Cardiac muscle cell (in vitro differentiated cells and primary cell): ENCODE measurements at places on chromosomes 12 and 14.

- DNase-seq, result no peak
Observed at GRCh38 chr12:81949841-81950308, 190.7 kb upstream of the PPFIA2 start.

GRCh38 chr12:9867531-9867930 lies 1.6 kb downstream of the CLEC2B start:
- DNase-seq, result no peak

- DNase-seq, result no peak
Observed at GRCh38 chr12:64500394-64500793, 48.5 kb downstream of the TBK1 start.

DNA sequence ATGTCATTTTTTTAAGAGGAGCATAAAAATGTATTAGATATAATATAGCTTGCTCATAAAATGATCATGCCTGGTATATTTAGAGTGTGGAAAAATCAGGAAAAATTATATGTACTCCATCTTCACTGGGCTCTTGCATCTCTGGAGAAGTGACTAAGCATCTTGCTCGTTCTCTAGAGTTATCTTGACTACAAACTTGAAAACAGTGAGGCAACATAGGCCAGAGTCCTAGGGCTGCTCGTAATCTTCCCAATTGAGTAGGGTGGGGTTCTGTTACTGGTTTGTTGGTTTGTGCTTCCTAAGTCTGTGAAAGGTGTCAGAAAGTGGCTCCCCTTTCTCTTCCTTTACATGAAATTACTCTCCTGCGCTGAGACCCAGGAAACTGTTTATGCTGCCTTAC lies 46.2 kb downstream of the AACS start:
- DNase-seq, result peak; percentile 14

- peak; percentile 24 for DNase-seq
Observed at GRCh38 chr14:78157494-78158437, 12.4 kb upstream of the NRXN3 start.
